ENCODE measurements at places on chromosomes 1 and 21.

DNA sequence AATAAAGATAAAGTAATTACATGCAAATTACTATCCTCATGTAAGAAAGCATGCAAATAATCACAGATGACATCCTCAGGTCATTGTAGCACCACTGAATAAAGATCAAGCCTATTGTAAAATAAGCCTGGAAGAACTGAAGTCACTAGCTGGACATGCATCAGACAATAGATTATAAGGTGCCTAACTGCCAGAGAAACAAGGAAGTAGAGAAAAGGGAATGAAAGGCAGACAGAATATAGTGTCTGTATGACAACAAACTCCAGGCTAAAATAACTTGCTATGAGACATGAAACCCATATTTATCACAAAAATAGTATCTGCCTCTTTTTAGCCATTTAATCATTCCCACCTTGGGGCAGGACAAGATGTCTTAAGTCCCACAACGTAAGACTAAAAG is 108.7 kb downstream of the ENAH start:
- DNase-seq = no peak

- DNase-seq = no peak
These were observed 97.1 kb downstream of the VAV3 start for GRCh38 chr1:107867897-107868296.

DNA sequence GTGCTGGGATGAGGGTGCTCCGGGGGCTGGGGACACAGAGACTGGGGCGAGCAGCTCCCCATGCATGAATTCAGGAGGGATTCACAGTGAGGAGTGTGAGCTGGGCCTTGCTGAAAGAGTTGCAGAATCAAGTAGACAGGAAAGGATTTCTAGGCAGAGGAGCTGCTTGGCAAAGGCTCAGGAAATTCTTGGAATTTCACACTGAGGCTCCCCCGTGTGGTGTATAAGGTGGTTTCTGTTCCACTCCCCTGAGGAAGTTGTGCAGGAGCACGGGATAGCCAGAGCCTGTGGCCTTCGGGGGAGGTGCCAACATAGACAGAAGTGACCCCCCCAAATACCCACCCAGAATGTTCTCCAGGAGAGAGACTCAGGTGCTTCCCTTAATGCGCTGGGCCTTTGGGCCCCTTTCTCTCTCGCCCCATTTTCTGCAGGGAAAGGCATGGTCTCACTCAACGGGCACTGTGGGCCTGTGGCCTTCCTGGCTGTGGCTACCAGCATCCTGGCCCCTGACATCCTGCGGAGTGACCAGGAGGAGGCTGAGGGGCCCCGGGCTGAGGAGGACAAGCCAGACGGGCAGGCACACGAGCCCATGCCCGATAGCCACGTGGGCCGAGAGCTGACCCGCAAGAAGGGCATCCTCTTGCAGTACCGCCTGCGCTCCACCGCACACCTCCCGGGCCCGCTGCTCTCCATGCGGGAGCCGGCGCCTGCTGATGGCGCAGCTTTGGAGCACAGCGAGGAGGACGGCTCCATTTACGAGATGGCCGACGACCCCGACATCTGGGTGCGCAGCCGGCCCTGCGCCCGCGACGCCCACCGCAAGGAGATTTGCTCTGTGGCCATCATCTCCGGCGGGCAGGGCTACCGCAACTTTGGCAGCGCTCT is 58.5 kb upstream of the ACTL8 start:
- DNase-seq = no peak

GRCh38 chr1:156838972-156839371 is 19.9 kb downstream of the INSRR start:
- DNase-seq = no peak

DNA sequence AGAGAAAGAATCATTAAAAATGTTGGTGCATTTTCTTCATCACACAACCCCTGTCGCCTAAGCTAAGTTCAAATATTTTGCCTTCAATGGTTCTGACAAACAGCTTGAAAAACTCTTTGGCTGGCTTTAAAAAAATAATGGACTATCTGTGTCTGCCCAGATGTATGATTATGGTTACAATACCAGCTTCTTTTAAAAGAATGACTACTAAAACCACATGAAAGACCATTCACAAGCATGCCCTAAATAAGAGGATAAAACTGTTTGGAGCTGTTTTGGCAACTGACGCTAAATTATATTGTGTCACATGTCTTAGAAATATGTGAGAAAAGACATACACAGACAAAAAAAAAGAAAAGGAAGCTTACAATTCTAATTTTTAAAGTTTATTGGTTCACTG is 23.7 kb upstream of the PLPPR4 start:
- no peak for DNase-seq

DNA sequence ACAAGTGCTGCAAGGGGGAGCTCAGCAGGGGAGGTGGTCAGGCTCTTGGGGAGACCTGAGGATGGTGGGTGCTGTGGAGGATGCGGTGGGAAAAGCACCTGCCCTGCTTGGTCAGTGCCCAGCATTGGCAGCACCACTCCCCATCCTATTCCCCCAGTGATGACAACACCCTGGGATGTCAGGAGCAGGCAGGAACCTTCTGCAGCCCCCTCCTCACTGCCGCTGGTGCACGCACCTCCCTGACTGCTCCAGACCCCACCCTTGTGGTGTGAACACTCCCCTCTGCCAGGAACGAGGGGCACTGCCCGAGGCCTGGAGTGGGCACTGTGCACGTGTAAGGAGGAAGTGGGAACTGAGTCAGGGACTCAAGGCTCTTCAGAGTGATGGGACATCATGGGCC is 12.5 kb downstream of the TMPRSS3 start:
- no peak for DNase-seq

GRCh38 chr1:185039726-185040407 is 5.5 kb upstream of the RNF2 start:
- DNase-seq = no peak

DNA sequence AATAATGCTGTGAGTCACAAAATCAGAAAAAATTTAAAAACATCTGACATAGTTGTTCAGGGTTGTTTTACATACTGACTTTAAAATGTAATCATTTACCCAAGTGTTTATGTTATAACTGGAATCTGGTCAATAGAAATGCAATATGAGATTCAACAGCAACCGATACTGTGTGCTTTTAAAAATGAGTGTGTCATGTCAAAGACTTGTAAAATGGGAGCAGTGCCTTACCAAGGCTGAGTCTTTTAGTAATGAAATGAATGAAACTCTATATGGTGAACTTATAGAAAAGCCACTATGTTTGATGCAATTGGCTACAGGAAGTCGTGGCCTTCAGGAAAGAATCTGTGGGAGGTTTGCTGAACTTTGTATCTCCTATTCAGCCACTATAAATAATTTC is 570.2 kb downstream of the DPYD start:
- DNase-seq = no peak

DNA sequence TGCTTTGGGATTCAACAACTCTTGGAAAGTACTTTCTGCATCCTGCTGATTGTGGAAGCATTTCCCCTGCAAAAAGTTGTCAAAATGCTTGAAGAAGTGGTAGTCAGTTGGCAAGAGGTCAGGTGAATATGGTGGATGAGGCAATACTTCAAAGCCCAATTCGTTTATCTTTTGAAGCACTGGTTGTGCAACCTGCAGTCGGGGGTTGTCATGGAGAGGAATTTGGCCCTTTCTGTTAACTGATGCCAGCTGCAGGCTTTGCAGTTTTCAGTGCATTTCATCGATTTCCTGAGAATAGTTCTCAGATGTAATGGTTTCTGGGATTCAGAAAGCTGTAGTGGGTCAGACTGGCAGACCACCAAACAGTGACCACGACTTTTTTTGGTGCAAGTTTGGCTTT is 47.6 kb upstream of the GJA5 start:
- DNase-seq = no peak

DNA sequence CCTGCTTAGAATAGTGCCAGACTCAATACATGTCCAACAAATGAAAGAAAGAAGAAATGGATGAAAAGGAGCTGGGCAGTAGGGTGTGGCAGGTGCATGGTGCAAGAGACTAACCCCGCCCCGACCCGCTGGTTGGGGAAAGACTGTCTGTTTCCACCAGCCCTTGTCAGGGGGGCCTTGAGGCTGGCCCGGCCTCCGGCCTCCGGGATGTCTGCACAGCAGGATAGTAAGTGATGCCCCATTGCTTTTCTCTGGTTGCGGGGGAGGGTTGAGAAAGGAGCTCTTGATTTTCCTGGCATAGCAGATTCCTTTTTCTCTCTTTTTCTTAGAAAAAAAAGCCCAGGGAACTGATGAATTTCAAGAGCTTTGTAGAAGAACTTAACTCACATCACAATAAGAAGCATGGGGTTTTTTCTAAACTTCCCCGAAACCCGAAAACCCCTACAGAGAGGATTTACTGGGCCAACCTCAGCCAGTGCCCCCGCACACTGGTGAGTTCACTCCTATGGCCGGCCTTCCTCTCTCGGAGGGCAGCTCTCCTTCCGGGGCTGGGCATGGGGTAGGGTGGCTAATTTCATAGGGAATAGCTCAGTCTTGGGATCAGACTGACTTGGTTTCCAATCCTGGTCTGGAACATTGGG is 12.5 kb upstream of the TTC22 start:
- no peak for DNase-seq

DNA sequence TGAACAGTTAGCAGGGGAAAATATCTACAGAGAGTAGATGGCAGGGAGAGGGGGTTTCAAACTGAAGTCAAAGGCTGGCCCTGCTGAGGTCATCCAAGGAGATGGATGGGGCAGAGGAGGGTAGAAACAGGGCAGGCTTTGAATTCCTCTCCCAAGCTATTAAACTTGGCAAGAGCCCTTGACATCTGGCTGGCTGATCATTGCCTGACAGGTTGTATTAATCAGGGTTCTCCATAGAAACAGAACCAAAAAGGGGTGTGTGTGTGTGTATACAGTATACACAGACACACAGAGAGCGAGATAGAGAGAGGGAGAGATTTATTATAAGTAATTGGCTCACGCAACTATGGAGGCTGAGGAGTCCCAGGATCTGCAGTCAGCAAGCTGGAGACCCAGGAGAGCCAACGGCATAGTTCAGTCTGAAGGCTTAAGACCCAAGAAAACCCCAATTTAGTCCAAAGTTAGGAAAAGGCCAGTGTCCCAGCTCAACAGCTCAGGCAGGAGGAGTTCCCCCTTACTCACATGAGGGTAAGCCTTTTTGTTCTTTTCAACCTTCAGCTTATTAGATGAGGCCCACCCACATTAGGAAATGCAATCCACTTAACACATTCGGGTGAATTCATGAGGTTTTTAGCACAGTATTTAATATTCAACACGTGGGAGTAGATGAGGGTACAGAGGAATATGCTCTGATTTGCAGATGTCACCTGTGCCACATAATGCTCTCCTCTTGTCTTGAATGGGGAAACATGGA is 46.7 kb upstream of the HAO2 start:
- DNase-seq = no peak

DNA sequence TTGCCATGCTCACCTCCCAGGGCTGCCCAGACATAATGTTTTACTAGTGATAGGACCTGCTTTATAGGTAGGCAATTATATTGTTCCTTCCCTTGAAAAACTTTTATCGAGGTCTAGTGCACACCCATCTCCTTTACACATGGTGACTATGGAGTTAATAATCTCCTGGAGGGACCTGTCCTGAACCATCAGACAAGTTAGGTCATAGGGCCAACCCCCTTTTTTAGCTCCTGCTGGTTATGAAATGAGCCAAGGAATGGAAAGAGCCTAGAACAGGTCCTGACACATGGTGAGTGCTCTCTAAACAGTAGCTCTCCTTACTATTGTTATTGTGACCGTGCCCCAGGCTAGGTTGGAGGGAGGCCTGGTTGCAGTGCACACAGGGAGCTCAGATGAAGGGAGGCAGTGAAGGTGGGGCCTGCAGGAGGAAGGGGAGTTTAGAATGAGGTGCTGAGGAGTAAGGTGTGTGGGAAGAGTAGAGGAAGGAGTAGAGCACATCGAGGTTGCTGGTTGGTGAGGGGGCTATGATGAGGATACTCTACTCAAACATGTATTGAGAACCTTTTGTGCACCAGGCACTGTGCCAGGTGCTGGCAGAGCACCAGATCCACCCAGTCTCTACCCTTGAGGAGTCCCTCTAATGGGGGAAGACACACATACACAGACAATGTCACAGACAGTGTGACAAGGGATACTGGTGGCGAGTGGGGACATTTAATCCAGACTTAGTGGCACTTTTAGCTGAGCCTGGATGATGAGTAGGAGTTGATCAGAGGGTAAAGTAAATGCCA is 14.1 kb upstream of the LMNA start:
- DNase-seq = no peak

- no peak for DNase-seq
These were observed 187.0 kb downstream of the KCTD3 start for GRCh38 chr1:215754112-215754511.
